ENCODE measurements at places on chromosomes 2 and 18.

GRCh38 chr2:37708146-37708545 lies 36.7 kb upstream of the CDC42EP3 start:
- no peak for DNase-seq

- DNase-seq, result no peak
Measured at GRCh38 chr2:68230241-68231060, 21.9 kb downstream of the PPP3R1 start.

DNA sequence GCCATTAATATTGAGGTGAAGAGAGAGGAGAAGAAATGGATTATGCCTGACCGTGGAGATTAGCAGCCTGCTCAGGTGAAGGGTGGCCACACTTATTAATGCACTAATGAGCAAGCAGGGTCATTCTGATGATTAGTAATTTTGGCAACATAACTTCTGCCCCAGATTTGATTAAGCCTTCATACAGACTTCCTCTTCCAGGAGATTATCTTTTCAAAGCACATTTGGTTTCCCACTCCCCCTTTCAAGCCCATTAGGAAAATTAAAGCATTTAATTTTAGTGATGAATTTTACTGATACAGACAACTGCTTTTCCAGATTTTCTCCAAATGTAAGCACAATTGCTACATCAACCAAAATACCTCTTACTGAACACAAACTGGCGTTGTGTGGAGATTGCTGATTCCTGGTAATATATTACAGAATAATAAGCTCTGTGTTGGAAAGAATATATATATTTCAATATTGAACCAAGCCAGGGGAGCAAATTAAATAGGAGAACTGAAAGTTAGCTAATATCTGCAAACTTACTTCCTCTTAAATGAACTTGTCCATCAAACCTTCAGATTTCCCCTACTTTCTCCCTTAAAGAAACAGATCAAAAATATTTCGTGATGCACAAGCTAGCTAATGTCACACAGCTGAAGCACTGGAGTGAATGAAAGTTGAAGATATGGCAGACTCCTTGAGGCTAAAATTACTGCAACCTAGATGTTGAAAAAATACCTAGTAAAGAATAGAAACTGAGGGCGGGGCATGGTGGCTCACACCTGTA lies 140.8 kb downstream of the FAM210A start:
- no peak for DNase-seq

GRCh38 chr18:24818441-24818840 lies 358.0 kb downstream of the HRH4 start:
- no peak for DNase-seq

- DNase-seq, result no peak
Measured at GRCh38 chr18:8705238-8705960, at the start of gene MTCL1. Gene MTCL1, plus strand, starts transcription at chr18:8705556. Its CDS starts 105 bp downstream, at chr18:8705661.
